Left ventricle myocardium superior (tissue), 1 donor: ENCODE measurements at places on chromosomes 1 and 21.

GRCh38 chr1:36109041-36109679 lies 15.9 kb downstream of the COL8A2 start:
- no peak for DNase-seq

- DNase-seq: no peak
Observed at GRCh38 chr1:158188611-158189010, 7.9 kb downstream of the CD1D start.

GRCh38 chr1:162305969-162306368 lies 70.7 kb downstream of the SPATA46 start:
- no peak for DNase-seq

DNA sequence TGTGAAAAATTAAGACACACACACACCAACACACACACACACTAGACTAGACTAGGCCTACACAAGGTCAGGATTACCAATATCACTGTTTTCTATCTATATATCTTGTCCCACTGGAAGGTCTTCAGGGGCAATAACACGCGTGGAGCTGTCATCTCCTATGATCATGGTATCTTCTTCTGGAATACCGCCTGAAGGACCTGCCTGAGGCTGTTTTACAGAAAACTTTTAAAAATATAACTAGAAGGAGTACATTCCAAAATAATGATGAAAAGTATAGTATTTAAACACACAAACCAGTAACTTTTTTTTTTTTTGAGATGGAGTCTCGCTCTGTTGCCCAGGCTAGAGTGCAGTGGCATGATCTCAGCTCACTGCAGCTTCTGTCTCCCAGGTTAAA lies 20.3 kb upstream of the ZBTB8A start:
- DNase-seq: no peak

GRCh38 chr1:214416417-214416816 lies 135.0 kb downstream of the PTPN14 start:
- no peak for DNase-seq

DNA sequence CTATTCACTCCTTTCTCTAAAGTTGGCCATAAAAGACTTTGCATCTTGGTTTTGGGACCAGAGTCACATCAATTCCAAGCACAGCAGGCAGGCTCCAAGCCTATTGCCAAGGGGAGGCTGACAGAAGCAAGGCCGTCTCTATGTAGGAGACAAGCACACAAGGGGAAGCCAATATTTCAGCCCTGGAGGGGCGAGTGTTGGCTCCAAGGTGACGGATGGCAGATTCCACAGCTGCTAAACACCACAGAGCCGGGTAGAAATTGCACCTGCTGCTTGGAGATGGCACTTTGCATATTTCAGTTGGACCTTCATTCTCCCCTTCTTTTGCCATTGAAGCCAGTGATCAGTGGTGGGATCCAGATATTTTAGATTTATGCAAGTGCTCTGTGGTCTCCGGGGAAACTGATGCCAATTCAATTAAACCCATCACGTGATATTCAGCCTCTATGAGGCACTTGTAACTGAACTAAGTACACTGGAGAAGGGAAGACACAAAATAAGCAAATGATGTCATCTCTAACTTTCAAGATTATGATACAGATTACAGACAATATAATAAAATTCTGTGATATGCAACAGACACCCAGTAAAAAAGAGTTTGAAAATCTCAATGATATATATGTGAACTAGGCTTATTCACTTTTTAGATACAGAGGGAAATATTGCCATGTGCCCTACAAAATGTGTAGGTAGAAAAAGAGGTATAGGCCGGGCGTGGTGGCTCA lies 102.8 kb upstream of the GREM2 start:
- DNase-seq: no peak

- no peak for DNase-seq
Observed at GRCh38 chr1:30670240-30671060, 52.9 kb downstream of the MATN1 start.

GRCh38 chr1:211089536-211089935 lies 44.4 kb downstream of the KCNH1 start:
- DNase-seq: no peak

DNA sequence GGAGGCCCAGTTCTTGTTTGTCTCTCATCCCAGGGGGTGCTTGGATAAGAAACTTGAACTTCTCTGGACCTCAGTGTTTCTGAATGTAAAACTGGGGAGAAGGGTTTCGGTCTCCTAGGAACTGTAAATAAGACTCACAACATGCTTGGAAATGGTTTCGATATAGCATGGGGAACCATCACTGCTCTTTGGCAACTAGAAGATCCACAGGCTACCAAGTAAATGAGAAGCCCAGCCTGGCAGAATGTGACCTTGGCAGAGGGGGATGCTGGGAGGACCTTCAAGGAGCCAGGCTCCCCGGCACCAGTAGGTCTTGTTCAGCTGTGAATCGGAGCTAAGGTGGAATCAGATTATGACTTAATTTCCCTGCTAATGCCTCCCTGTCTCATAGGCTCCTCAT lies 3.7 kb downstream of the ARL8A start:
- DNase-seq: no peak
